Vagina (tissue), 2 donors: ENCODE measurements at places on chromosomes 7 and 10. TPM values are rescaled to one million over a fixed set of nuclear protein-coding genes. Genes with fewer than 3 reads are reported as not detected.
A peak's percentile ranks its signal among the peaks of the same experiment; 100 is the strongest.

- H3K4me1 ChIP-seq: peaks cover 5% of the 10 kb centered on the region
- DNase-seq: no peak
- H3K36me3 ChIP-seq: no peaks in the 10 kb centered on the region
- H3K27ac ChIP-seq: no peak overlapping the region
- H3K27me3 ChIP-seq: no peaks in the 10 kb centered on the region
- no peak overlapping the region for H3K4me3 ChIP-seq
Observed at GRCh38 chr10:110101464-110102144, 93.8 kb downstream of the ADD3 start.

- no peak overlapping the region for H3K27ac ChIP-seq
- DNase-seq: no peak
- no peaks in the 10 kb centered on the region for H3K27me3 ChIP-seq
- no peaks in the 10 kb centered on the region for H3K36me3 ChIP-seq
- peaks cover 19% of the 10 kb centered on the region for H3K4me1 ChIP-seq
Observed at GRCh38 chr10:44278837-44279324, 106.0 kb downstream of the CXCL12 start.

GRCh38 chr10:133167693-133168616 lies 7.9 kb downstream of the KNDC1 start:
- DNase-seq: no peak
- no peaks in the 10 kb centered on the region for H3K4me1 ChIP-seq
- no peak overlapping the region for H3K4me3 ChIP-seq
- H3K27ac ChIP-seq: no peak overlapping the region
- no peaks in the 10 kb centered on the region for H3K27me3 ChIP-seq

SNX10 gene
- 5.2 TPM for total RNA-seq

- no peak overlapping the region for H3K4me3 ChIP-seq
- H3K27me3 ChIP-seq: no peaks in the 10 kb centered on the region
- no peaks in the 10 kb centered on the region for H3K36me3 ChIP-seq
Observed at GRCh38 chr7:55409482-55410225, 44.5 kb downstream of the LANCL2 start.

GRCh38 chr10:4343873-4344272 lies 482.1 kb upstream of the AKR1E2 start:
- no peak overlapping the region for H3K4me3 ChIP-seq
- no peaks in the 10 kb centered on the region for H3K27me3 ChIP-seq

VGF gene
- total RNA-seq: 1.2 TPM

IL2RA gene
- total RNA-seq: not detected

- H3K4me1 ChIP-seq: no peaks in the 10 kb centered on the region
- no peaks in the 10 kb centered on the region for H3K36me3 ChIP-seq
Observed at GRCh38 chr7:4067476-4067760, 614.7 kb upstream of the FOXK1 start.

DNA sequence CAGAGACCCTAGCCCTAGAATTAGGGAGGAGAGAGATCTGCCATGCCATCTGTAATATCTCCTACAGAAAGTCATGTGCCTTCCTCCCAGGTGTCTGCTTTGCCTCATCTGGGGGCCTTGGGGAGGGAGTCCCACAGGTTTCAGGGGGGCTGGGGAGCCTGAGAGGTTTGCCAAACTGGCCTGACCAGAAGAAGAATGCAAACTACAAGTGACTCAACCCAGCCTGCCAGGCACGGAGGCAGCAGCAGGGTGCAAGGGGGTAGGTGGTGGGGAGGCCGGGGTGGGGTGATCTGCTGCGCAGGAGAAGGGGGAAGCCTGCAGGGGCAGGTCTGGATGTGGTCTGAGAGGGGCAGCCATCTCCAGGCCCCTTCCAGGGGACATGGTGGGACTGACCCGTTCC lies 9.6 kb upstream of the TRIM8 start:
- H3K36me3 ChIP-seq: peaks cover 16% of the 10 kb centered on the region
- H3K4me1 ChIP-seq: peaks cover 41% of the 10 kb centered on the region
- H3K4me3 ChIP-seq: no peak overlapping the region
- H3K27ac ChIP-seq: no peak overlapping the region
- no peak for DNase-seq
- no peaks in the 10 kb centered on the region for H3K27me3 ChIP-seq

DNA sequence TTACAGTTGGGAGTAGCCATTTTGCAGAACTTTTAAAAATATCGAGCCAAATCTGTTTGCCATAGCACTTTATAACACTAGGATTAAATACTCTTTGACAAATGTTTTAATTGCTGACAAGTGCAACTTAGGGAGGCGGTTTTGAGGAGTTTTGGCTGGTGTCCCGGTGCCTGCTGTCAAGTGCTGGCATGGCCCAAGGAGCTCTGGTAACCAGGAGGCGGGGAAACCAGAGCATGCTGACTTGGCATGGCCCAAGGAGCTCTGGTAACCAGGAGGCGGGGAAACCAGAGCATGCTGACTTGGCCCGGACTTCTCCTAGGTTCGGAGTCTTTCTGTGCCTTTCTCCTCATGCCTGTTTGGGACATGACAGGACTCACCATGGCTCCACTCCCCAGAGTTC lies 30.8 kb upstream of the ZNF32 start:
- H3K36me3 ChIP-seq: no peaks in the 10 kb centered on the region
- H3K4me1 ChIP-seq: peaks cover 11% of the 10 kb centered on the region
- H3K27me3 ChIP-seq: no peaks in the 10 kb centered on the region
- H3K27ac ChIP-seq: no peak overlapping the region
- no peak overlapping the region for H3K4me3 ChIP-seq

DNA sequence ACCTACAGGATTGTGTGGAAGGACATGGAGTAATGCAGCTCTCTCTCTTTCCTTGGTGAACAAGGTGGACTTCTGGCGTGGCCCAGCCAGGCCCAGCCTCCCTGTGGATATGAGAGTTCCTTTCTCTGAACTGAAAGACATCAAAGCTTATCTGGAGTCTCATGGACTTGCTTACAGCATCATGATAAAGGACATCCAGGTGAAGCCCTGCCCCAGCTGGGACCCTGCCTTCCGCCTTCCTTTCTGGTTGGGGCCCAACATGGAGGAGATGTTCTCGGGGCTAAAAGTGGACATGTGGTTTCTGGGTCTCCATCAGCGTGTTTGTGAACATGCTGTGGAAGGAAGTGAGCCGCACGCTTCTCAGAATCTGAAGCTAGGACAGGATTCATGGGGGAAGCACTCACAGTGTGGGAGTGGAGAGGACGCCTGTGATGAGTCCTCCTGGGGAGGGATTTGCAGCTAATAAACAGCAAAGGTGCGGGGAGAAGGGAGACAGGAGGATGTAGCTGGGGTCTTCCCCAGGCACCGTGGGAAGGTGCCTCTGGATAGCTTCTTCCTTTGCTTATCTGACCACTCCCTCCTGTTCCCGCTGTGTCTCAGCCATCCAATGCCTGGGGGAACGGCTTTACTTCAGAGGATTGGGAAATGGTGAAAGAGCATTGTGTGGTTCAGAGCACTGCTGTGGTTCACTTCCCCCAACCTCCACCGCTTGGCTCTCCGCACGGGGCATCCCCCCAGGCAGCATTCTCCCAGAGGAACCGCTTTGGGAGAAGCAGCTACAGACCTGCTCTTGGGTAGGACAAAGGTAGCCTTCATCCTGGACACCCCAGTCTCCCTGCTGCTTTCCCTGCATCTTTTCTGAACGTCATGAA lies 5.5 kb downstream of the CPA5 start:
- peaks cover 34% of the 10 kb centered on the region for H3K4me1 ChIP-seq
- H3K36me3 ChIP-seq: no peaks in the 10 kb centered on the region
- no peak for DNase-seq
- H3K27me3 ChIP-seq: no peaks in the 10 kb centered on the region
- no peak overlapping the region for H3K4me3 ChIP-seq
- H3K27ac ChIP-seq: peak overlapping the region; percentile 85

GRCh38 chr10:66642217-66642616 lies 283.6 kb upstream of the LRRTM3 start:
- no peaks in the 10 kb centered on the region for H3K27me3 ChIP-seq
- no peaks in the 10 kb centered on the region for H3K4me1 ChIP-seq
- no peak overlapping the region for H3K4me3 ChIP-seq
- no peaks in the 10 kb centered on the region for H3K36me3 ChIP-seq
- no peak for DNase-seq

GRCh38 chr7:1645071-1645409 lies 25.0 kb upstream of the ELFN1 start:
- H3K27me3 ChIP-seq: no peaks in the 10 kb centered on the region
- peaks cover 16% of the 10 kb centered on the region for H3K4me1 ChIP-seq
- H3K27ac ChIP-seq: no peak overlapping the region
- H3K4me3 ChIP-seq: no peak overlapping the region
- no peaks in the 10 kb centered on the region for H3K36me3 ChIP-seq
- DNase-seq: no peak

DNA sequence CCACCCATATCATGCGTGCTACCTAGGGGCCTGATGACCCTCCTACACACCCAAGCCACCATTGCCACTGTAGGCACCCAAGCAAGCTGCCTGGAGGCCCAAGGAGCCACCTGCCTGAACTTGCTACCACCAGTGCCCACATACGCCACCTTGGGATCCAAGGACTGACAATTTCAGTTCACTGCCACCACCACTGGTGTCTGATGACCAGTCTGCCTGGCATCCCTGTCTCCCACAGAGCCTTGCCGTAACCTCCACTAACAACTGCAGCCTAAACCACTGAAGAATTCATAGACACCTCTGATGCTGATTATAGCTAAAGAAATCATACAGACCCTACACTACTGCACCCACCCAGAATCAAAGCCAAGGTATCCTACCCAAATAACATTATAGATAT lies 58.8 kb downstream of the TMEM178B start:
- H3K27ac ChIP-seq: no peak overlapping the region
- no peak for DNase-seq
- H3K27me3 ChIP-seq: no peaks in the 10 kb centered on the region
- no peaks in the 10 kb centered on the region for H3K36me3 ChIP-seq
- H3K4me1 ChIP-seq: no peaks in the 10 kb centered on the region
- no peak overlapping the region for H3K4me3 ChIP-seq

- H3K36me3 ChIP-seq: no peaks in the 10 kb centered on the region
- H3K27ac ChIP-seq: no peak overlapping the region
- no peak overlapping the region for H3K4me3 ChIP-seq
- no peak for DNase-seq
- no peaks in the 10 kb centered on the region for H3K27me3 ChIP-seq
Observed at GRCh38 chr7:149529136-149529718, 31.6 kb upstream of the ZNF746 start.

TAS2R5 gene
- 6.1 TPM for total RNA-seq

FAM25A gene
- 40.0 TPM for total RNA-seq

DNA sequence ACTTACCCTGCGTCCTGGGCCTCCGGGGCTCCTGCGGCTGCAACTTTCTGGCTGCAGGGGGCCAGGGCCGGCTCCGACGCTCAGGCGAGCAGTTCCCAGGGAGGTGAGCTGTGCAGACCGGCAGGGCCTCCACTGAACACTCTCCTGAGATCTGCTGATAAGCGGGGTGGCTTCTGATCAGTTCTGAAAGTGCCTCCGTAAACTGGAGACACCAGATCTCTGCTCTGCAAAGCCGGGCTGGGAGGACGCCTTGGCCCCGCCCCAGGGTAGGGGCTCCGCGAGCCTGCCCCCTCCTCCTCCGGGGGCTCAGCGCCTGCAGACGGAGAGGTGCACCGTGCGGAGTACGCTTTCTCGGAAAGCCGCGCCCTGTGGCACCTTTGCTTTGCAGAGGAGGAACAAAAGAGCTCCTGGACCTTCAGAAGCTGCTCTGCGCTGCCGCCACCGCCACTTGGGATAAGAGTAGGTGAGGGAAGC lies 141.3 kb upstream of the VKORC1L1 start:
- H3K4me1 ChIP-seq: peaks cover 10% of the 10 kb centered on the region
- no peaks in the 10 kb centered on the region for H3K27me3 ChIP-seq
- DNase-seq: no peak
- H3K27ac ChIP-seq: no peak overlapping the region
- H3K36me3 ChIP-seq: no peaks in the 10 kb centered on the region

GRCh38 chr10:97256356-97256755 lies 36.1 kb downstream of the ARHGAP19 start:
- no peaks in the 10 kb centered on the region for H3K4me1 ChIP-seq
- peaks cover 15% of the 10 kb centered on the region for H3K36me3 ChIP-seq
- H3K4me3 ChIP-seq: no peak overlapping the region
- no peaks in the 10 kb centered on the region for H3K27me3 ChIP-seq
- DNase-seq: no peak
- no peak overlapping the region for H3K27ac ChIP-seq

AGBL3 gene
- 4.9 TPM for total RNA-seq

- H3K27me3 ChIP-seq: no peaks in the 10 kb centered on the region
- H3K4me3 ChIP-seq: no peak overlapping the region
- H3K27ac ChIP-seq: no peak overlapping the region
- DNase-seq: no peak
- H3K4me1 ChIP-seq: no peaks in the 10 kb centered on the region
- H3K36me3 ChIP-seq: no peaks in the 10 kb centered on the region
Observed at GRCh38 chr10:51800725-51801424, 101.5 kb upstream of the CSTF2T start.

PPP1R17 gene
- not detected for total RNA-seq
